Body of pancreas (tissue), 4 donors: ENCODE measurements at places on chromosomes 6 and 20. TPM values are rescaled to one million over a fixed set of nuclear protein-coding genes. Genes with fewer than 3 reads are reported as not detected.

- no peak for DNase-seq
These were observed 35.9 kb downstream of the MOXD1 start for GRCh38 chr6:132365281-132365907.

GRCh38 chr20:33687370-33687915, 1.3 kb upstream of the E2F1 start:
- no peak for DNase-seq

DNA sequence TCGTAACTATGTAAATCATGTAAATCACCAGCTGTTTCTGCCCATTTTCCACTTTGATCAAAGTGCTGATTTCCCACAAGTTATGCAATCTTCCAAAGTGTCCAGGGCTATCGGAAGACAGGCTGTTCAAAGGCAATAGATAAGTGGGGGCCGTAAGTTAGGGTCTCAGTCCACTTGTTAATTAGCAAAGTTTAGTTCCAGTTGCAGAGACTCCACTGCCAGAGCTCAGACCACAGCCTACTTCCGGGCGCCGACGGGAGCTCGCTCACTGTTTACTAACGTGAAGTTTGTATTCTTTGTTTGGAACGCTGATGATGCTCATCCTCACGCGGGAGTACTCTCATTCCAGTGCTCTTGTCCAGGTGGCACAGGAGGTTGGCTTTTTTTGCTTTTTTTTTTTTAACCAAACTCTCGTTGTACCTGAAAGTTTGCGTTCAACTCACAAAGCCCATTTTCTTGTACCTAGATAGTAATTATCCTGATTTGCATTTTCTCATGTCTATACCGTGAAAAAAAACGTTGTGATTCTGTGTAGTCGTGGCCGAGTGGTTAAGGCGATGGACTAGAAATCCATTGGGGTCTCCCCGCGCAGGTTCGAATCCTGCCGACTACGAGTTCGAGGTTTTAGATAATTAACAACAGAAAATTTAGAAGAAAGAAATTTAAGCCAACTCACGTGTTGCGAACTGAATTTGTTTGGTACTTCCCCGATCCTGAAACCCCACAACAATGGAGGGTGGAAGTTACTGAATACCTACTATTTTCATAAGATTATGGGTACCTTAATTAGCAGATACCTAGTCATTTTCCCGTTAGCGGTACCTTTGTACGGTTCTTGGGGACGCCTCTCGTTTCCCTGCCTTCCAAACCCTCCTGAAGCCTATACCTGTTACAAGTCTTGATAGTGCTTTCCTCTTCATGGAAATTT, 29.9 kb upstream of the ZNF184 start:
- DNase-seq: peak; percentile 41

DNA sequence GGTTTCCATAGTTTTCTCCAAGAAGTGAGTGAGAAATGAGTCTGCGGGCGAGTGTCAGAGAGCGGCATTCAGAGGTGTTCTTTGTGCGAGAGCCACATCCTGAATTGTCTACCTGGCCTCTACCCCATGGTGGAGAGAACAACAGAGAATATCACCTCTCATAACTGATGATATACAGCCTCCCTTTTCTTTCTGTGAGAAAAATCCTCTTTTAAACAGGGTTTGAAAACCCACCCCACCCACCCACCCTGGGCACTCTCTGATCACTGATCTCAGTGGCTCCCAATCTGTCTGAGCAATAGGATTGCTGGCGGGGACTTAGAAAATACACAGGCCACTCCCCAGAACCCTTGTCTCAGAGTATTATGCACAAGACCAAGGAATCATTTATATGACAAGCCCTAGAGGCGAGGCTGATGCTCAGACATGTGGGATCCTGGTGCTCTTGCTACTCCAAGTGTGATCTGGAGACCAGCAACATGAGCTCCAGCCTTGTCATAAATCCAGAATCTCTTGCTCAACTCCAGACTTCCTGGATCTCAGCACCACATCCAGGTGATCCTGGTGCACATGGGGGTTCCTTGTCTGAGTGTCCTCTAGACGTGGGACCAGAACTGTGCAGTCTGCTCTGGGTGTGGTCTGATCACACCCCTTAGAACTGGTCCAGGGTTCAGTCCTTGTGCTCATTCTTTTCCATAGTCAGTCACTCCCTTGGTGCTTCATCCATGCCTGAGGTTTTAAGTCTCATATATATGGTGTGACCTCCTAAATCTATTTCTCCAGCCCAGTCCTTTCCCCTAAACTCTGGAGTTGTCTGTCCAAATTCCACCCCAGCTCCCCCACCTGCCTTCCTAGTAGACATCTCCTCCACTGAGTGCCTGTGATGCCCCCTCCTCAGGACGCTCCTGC, 5.3 kb downstream of the HLA-B start:
- no peak for DNase-seq

- peak; percentile 74 for DNase-seq
These were observed 272.8 kb upstream of the SLC35B3 start for GRCh38 chr6:8707956-8708772.

ADGRF5 gene
- total RNA-seq: 4.9 TPM

EYA4 gene
- total RNA-seq: 5.3 TPM

MROH8 gene
- 13.5 TPM for total RNA-seq

CDSN gene
- not detected for total RNA-seq

GRCh38 chr20:35561268-35561667, 19.4 kb downstream of the ERGIC3 start:
- DNase-seq: peak; percentile 43
